NCI-H345 (cell line): ENCODE measurements at places on chromosomes 16 and 17.

DNA sequence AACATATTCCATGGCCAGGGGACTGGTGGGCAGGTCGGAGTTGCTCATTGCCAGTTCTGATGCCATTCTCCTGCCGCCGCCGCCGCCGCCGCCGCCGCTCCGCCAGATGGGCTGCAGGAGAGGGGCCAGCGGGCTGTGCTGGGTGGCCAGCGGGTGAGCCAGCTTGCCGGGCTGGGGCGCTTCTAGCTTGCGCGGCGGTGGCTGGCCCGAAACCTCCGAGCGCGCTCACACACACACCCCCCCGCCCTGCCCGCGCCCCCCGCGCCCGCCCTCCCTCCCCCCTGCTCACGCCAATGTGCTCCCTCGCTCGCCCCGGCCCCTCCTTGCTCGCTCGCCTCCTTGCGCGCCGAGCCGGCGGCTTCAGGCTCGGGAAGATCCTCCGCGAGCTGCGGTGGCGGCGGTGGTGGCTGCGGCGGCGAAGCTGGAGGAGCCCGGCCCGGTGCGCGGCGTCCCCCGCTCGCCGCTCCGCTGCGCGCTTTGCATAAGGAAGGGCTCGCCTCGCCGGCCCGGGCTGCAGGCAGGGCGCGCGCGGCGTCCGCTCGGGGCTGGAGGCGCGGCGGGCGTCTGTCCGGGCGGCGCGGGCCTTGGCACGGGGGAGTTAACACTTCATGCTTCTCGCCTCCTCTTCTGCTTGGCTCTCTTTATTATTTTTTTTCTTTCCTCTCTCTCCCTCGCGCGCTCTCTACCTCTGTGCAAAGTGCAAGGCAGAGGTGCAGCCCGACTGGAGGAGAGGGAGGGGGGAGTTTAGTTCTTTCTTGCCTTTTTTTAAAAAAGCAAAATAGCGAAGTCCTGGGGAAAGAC is 500 bp downstream of the MAF start:
- DNase-seq, result peak; percentile 67

- no peak for DNase-seq
These were observed 137.9 kb upstream of the IRX5 start for GRCh38 chr16:54792811-54793210.

DNA sequence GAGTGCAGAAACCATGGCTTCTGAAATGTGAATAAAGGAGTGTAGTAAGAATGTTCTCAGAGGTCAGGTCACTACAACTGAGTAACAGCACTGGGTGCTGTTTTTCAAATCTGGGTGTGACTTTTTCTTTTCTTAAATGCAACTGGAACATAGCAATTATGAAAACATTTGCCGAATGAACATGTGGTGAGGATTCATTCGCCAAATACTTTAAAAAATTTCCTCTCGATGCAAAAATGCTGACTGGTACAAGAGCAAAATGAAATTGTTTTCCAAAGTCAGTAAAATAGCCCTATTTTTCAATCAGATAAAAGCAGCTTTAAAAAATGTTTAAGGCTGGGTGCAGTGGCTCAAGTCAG is 18.6 kb downstream of the ZDHHC7 start:
- DNase-seq, result no peak

DNA sequence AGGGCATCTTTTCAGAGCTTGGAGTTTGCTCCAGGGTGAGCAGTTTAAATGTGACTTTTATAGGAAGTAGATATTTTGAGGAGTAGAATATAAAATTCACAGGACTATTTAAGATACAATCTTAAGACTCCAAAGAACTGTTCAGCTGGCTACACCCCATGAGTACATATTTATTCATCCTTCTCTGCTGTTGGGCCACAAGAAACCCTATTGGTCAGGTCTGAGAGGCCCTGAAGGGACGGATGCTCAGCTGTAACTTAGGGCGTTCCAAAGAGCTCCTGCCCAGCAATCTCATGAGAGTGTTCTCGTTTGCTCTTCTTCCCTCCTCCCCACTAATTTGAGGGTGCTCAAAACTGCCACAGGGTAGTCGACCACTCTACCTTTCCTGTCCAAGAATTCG is 7.3 kb downstream of the ST6GALNAC2 start:
- DNase-seq, result no peak

DNA sequence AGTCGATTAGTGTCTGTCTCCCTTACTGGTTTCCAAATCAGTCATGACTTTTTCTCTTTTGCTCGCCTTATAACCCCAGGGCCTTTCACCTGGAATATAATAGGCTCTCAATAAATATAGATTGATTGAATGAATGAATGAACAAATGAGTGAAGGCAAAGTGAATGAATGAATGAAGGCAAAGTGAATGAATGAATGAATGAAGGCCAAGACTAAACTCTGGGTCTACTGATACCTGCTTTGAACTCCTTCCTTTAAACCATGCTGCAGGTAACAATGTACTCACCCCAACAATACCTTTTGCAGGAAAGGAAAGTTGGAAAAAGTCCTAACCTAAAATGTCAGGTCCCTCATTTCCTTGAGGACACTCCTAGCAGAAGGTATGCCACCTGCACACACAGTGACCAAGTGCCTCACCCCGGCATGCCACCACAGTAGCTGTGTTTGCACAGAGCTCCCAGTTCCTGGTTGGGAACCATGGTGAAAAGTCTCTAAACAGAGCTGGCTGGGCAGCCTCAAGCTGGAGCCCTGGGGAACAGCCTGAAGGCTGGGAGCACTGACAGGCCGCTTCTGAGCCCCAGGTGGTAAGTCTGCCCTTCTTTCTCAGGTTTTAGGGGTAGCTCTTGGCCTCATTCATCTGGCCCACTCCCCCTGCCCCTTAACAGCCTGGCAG is 42.7 kb upstream of the ANKFN1 start:
- DNase-seq, result no peak

GRCh38 chr17:43540821-43541674 is 5.1 kb downstream of the ETV4 start:
- no peak for DNase-seq

DNA sequence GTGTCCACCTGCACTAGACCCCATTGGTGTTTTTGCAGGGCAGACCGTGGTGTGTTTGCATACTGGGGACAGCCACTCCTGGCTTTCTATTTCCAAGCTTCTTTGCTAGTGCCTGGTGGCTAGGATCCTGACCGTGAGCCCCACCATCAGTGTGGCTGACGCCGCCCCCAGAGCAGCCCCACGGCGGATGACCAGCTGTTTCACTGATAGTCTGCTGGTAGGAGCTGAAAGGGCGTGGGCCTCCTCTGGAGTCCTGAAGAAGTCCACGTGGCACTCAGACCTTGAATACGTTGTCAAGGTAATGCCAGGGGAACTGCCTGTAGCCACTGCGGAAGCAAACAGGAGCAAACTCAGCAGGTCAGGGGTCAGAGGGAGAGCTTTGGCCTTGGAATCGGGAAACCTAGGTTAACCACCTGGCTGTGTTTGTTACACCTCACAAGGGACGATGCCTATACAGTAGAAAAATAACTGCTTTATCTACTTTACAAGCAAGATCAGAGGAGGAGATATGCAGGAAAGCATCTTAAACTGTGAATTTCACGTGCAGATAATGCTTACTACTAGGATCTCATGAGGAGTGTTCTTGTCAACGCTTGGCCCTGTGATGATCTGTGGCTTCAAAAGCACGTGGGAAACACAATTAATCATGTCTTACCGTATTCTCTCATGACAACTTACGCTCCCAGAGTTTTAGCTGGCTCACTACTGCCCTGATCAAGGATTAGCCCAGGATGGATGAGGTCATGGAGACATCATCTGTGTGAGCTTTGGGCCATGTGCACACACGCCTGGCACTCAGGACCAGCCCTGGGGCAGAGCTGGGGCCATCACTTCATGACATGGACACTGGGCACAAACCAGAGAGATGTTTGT is 30.3 kb downstream of the ALDH3A2 start:
- DNase-seq, result no peak

- no peak for DNase-seq
These were observed at the start of gene CYBA for GRCh38 chr16:88650749-88651275. CYBA (minus strand) TSS chr16:88651053; CDS start chr16:88651013, 40 bp downstream.

- no peak for DNase-seq
These were observed 220.2 kb upstream of the TBX2 start for GRCh38 chr17:61179380-61179806.

DNA sequence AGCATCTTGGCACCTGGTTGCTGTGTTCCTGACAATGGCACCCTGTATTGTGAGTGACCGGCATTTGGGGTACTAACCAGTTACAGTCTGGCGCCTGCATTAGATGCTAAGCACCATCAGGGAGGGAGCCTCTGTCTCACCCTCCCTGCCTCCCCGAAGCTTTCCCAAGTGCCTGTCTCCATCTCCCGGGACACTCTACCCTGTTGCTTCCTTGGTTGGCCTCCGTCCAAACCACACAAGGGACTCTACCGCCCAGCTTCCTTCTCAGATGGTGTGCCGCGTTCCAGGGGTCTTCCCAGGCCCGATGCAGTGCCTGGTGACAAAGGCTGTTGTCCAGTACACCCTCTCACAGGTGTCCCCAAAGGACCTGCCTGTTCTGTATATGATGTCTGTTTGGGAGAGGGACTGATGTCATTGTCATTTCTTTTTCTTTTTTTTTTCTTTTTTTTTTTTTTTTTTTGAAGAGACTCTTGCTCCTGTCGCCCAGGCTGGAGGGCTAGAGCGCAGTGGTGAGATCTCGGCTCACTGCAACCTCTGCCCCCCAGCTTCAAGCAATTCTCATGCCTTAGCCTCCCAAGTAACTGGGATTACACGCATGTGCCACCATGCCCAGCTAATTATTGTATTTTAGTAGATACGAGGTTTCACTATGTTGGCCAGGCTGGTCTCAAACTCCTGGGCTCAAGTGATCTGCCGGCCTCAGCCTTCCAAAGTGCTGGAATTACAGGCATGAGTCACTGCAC is 6.7 kb downstream of the SNN start:
- no peak for DNase-seq

- no peak for DNase-seq
These were observed 29.3 kb upstream of the SMIM36 start for GRCh38 chr17:55540414-55541091.

DNA sequence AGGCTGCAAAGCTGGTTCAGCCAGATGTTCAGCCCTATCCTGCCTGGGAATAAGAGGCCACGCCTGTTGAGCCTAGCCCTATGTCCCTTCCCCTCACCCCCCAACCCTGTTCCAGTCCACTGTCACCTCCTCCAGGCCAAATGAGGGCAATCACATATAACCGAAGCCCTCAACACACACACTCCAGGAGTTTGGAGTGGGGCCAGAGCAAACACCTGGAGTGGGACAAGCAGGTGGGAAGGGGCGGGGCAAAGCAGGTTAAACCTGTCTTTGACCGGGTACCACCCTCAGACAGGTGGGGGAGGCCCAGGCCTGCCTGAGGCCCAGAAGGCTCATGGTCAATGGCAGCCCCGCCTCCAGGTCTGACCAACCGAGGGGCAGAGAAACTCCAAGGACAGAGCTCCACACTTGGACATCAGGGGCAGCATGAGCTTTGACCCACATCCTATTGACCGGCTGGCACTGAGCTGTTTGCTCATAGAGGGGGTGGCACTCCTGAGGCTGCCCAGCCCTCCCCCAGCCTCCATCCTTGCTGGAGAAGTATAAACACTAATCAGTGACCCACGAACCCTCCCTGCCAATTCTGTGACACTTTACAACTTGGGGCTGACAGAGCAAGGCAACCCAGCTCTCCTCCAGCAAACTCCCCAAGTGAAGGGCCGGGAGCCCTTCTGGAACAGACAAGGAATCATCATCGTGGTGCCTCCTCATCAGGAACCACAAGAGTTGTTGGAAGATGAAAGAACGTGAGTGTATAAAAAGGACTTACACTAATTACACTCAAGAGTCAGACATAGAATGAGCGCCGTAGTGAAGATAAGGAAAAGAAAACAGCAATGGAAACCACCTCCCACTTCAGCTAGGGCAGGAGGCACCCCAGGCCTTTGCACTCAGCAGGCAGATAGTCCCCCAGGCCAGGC is 1.5 kb downstream of the ESRP2 start:
- DNase-seq, result peak; percentile 81

DNA sequence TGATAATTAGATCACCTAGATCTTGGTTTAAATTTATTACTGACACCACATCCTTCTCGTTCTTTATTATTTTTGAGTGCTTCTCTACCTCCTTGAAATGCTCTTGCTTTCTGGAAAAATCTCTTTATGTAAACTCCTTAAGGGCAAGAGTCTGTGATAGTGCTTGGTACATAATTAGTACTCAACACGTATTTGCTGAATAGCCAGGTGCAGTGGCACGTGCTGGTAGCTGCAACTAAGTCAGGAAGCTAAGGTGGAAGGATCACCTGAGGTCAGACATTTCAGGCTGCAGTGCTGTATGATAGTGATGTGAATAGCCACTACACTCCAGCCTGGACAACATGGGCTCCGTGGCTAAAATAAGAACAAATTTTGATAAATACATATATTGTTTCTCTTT is 63.0 kb downstream of the PPM1E start:
- no peak for DNase-seq

- DNase-seq, result no peak
These were observed 138.8 kb downstream of the XYLT1 start for GRCh38 chr16:17331991-17332390.

- DNase-seq, result no peak
These were observed 109.1 kb downstream of the C16orf78 start for GRCh38 chr16:49482690-49483089.

GRCh38 chr16:7423434-7424044 is 90.9 kb downstream of the RBFOX1 start:
- DNase-seq, result no peak
